ENCODE measurements at places on chromosomes 1 and 21.
A peak's percentile ranks its signal among the peaks of the same experiment; 100 is the strongest.

GRCh38 chr1:214199585-214199984 lies 81.4 kb upstream of the SMYD2 start:
- no peak for DNase-seq

GRCh38 chr1:38392861-38393260 lies 346.3 kb upstream of the POU3F1 start:
- no peak for DNase-seq

DNA sequence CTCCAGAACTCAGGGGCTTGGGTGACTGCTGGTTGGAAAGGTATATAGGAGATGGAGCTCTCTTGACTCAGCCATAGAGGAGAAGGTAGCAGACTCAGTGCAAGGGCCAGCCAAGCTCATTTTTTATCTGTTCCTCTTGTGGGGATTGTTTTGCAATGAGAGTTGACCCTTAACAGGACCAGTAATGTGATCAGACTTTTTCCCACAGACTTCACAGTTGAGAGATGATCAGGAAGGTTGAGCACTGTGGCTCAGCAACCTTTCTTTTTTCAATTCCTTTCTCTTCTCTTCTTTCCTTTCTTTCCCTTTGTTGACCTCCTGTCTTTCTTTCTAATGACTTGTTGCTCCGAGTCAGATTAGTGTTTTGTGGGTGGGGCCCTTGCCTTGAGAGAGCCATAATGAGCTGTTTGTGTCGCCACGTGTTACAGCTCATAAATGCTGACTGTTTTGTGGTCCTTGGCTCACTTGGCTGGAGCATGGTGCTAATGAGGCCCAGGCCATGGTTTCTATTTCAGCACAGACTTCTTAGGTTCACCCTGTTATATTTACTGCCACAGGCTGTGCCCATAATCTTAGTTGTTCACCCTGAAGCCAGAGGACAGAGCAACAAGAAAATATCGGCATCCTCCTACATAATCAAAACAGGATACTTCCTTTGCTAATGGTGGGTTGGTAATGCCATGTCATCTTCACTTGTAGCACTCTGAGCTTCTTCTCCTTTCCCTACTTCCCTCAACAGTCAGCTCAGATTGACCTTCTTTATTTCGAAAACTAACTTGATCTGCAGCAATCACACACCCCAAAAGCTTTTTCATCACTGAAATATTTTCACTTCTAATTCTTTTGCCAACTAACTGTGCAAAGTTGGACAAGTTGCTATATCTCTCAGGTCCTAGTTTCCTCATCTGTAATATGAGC lies 13.9 kb downstream of the ADAM30 start:
- DNase-seq: no peak

DNA sequence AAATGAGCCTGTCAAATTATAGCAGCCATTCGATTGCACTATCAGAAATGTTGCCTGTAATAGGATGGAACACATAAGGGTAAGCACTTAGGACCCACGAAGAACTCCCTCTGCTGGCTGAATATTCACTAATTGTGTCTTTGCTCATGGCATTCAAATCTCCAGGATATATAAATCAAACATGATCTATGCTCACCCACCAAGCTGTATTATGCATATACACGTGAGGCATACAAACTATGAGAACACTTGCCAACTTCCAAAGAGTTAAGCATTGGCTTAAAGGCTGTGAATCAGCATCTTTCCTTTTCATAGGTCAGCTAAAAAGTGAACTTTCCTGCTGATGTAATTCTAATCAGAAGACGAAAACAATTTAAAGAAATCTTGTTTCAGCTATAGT lies 34.5 kb downstream of the TMPRSS15 start:
- DNase-seq: no peak

GRCh38 chr1:22127248-22127647 lies 15.6 kb downstream of the WNT4 start:
- no peak for DNase-seq

- no peak for DNase-seq
Observed at GRCh38 chr1:234896477-234897389, 231.9 kb downstream of the TOMM20 start.

DNA sequence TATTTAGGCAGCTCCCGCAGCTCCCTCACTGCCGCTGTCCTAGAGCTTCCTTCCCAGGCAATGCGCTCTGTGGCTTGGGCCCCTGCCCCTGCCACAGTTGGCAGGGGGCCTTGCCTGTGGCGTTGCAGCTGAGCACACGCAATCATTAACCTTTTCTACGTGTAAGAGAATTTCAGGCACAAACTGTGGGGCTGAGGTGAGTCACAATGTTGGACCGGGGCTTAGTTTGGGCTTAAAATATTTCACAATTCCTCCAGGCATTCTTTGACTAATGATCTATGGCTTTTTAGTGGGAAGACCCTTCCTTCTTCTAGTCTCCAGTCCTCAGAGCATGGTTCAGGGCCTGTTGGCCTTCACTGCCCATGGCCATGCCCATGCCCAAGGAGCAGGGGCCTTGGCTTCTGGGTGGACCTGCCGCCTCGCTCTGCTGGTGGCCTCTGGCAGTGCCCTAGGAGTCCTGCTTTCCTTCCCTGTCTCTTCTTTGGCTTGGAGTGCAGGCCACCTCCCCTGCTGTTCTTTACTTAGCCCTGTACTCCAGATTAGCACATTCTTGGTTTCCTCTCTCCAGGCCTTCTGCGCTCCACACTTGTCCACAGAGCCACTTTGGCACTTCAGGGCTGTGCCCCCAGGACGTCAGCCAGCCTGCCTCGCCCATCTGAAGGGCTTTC lies 39.2 kb downstream of the MAPKAPK2 start:
- DNase-seq: peak; percentile 36

DNA sequence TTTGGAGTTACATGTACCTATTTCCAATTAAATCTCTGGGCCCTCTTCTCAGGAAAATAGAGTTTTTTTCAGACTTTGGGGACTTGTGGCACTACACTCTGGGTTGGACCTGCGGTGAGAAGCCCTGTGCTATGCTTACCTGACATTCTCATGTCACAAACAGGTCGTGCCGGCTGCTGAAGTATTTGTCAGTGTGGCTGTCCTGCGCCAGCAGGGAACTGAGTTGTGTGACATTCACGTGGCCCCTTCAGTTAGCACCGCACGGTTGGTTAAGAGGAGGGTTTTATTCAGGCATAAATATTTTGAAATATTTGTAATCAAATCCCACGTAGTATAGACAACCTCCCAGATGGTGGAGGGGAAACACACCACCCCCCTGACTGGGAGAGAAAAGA lies 6.3 kb upstream of the COL6A2 start:
- DNase-seq: no peak
